ENCODE measurements at places on chromosomes 2 and 18.

- no peaks in the 10 kb centered on the region for H3K27me3 ChIP-seq
- H3K27ac ChIP-seq, result no peak overlapping the region
- H3K4me3 ChIP-seq, result no peak overlapping the region
- no peak for DNase-seq
- H3K4me1 ChIP-seq, result no peaks in the 10 kb centered on the region
These were observed 95.3 kb downstream of the EIPR1 start for GRCh38 chr2:3282056-3282998.

GRCh38 chr18:71115261-71115660 lies 826.4 kb downstream of the SOCS6 start:
- no peaks in the 10 kb centered on the region for H3K4me1 ChIP-seq
- H3K36me3 ChIP-seq, result peaks cover 22% of the 10 kb centered on the region
- no peak for DNase-seq
- H3K4me3 ChIP-seq, result no peak overlapping the region

DNA sequence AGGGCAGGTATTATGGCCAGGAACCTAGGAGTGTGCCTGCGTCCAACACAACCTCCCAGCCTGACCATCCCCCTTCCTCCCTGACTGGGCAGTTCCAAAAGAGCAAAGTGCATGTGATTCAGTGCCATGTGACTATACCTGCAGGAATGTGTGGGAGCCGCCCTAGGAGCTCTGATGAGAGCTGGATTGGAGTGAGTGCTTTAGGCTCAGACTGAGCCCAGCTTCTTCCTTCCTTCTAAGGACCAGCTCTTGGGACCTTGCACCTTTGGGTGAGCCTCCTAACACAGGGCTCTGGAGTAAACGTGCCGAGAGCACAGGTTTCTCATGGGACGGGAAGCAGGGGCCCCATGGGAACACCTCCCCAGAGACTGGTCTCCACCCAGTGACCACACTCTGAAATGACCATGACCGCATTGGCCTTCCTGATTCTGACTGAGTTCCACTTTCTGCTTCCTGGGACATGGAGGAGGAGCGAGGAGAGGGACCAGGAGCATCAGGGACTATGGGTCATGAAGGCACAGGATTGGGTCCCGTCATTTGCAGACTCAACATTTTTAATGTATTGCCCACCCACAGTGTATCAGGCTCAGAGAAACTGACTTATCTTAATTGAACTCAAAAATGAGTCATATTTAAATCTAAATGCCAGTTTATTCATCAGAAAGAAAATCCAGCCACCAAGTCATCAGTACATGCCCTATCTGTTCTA lies 87.8 kb upstream of the BCL2L11 start:
- H3K4me3 ChIP-seq, result no peak overlapping the region
- H3K4me1 ChIP-seq, result peaks cover 18% of the 10 kb centered on the region
- H3K27ac ChIP-seq, result no peak overlapping the region
- H3K36me3 ChIP-seq, result no peaks in the 10 kb centered on the region

DNA sequence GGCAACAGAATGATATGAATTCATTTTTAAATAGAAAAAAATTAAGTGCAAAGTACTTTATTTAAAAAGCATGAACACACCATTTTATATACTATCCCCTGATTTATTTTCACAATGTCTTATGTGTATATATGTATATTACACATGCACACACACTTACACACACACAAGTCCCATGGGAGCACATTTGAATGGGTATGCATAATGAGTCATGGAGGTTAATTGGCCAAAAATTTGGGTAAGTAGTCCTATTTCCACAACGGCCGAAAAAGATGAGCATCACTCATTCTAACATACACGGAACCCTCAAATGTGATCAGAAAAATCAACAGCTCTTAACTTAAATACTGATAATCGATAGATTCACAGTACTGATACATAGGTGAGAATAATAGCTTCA lies 97.4 kb upstream of the NABP1 start:
- no peaks in the 10 kb centered on the region for H3K36me3 ChIP-seq
- DNase-seq, result no peak
- H3K27me3 ChIP-seq, result no peaks in the 10 kb centered on the region

GRCh38 chr2:172137109-172137508 lies 34.4 kb upstream of the DLX2 start:
- H3K27ac ChIP-seq, result no peak overlapping the region
- H3K27me3 ChIP-seq, result peaks cover 19% of the 10 kb centered on the region
- H3K36me3 ChIP-seq, result no peaks in the 10 kb centered on the region
- DNase-seq, result no peak

DNA sequence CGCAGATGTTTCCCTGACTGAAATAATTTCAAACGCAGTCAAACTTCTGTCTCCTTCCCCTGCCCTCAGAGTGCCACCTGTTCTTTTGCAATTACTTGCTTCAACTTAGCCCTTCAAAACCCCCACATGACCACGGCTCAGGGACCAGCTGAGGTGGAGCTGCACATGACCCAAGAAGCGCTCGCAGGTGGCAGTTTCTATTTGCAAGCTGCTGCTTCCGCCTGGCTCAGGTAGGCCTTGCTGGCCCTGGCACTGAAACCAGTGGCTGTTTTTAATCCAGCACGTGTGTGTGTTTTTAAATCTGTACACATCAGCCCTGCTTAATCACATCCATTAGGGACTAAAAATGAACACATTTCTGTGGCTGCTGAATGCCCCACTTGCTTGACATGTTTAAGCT lies 95.3 kb downstream of the CCDC93 start:
- H3K4me3 ChIP-seq, result no peak overlapping the region
- H3K36me3 ChIP-seq, result peaks cover 9% of the 10 kb centered on the region
- no peaks in the 10 kb centered on the region for H3K4me1 ChIP-seq
- no peak for DNase-seq
- H3K27ac ChIP-seq, result no peak overlapping the region

DNA sequence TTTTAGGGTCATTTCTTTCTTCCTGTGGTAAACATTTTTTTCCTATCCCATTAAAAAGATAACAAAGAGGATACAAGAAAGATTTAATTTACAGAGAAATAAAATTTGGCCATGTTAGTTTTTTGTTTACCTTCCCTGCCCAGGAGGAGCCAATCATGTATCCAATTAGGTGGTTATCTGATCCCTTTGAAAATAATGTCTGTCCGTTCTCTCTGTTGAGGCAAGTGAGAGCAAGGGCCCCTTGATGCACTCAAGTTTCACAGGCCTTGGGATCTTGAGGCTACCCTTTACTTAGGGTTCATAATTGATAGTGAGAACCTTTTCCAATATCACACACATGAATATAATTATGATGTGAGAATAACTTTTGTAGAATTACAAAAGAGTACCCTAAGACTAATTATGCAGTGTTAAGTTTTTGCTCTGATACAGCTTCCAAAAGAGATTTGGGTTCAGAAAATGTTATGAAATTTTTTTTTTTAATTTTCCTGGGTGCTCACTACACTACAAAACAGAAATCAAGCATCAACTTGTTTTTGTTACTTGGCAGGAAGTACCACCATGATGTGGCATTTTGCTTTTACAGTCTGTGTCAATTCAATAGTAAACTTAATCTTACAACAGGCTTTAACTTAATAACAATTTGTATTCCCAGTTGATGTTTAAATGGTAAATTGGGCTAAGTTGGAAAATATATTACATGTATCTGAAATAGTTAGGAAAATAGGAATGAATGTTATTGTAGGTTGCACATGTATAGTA lies 42.0 kb downstream of the AFTPH start:
- DNase-seq, result no peak
- H3K36me3 ChIP-seq, result no peaks in the 10 kb centered on the region
- H3K27me3 ChIP-seq, result no peaks in the 10 kb centered on the region
- H3K4me3 ChIP-seq, result no peak overlapping the region
- H3K27ac ChIP-seq, result no peak overlapping the region
- no peaks in the 10 kb centered on the region for H3K4me1 ChIP-seq
